ENCODE measurements at places on chromosomes 11 and 22.

- no peak overlapping the region for H3K4me3 ChIP-seq
- no peaks in the 10 kb centered on the region for H3K4me1 ChIP-seq
- no peak for DNase-seq
These were observed 67.5 kb upstream of the AMOTL1 start for GRCh38 chr11:94700622-94701021.

GRCh38 chr11:9253086-9253485, 12.1 kb downstream of the DENND5A start:
- H3K36me3 ChIP-seq = peaks cover 5% of the 10 kb centered on the region
- no peak overlapping the region for H3K27ac ChIP-seq
- no peak for DNase-seq

GRCh38 chr11:46034041-46034440, 87.2 kb downstream of the PHF21A start:
- no peaks in the 10 kb centered on the region for H3K36me3 ChIP-seq
- no peak for DNase-seq
- H3K27ac ChIP-seq = no peak overlapping the region
- H3K4me1 ChIP-seq = peaks cover 15% of the 10 kb centered on the region
- H3K4me3 ChIP-seq = no peak overlapping the region

GRCh38 chr11:853682-854448, 11.2 kb downstream of the TSPAN4 start:
- peaks cover 7% of the 10 kb centered on the region for H3K27me3 ChIP-seq
- DNase-seq = no peak
- H3K4me3 ChIP-seq = no peak overlapping the region
- H3K4me1 ChIP-seq = no peaks in the 10 kb centered on the region
- no peak overlapping the region for H3K27ac ChIP-seq

DNA sequence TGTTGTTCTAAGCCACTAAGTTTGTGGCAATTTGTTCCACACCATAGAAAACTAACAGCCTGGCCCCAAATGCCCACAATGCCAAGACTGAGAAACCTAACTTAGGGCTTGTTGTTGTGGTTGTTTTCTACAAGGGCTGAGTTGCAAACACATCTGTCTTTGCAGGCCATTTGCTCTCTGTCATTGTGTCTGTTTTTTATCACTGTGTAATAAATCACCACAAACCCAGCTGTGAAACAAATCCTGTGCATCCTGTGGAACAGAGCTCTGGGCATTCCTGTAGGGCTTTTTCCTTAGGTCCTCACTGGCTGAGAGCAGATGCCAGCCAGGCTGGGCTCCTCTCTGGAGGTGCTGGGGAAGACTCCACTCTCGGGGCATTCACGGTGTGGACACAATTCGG, 15.7 kb upstream of the SYT8 start:
- H3K4me1 ChIP-seq = peaks cover 43% of the 10 kb centered on the region
- H3K27ac ChIP-seq = no peak overlapping the region
- no peak overlapping the region for H3K4me3 ChIP-seq
- DNase-seq = no peak
- H3K36me3 ChIP-seq = no peaks in the 10 kb centered on the region
- H3K27me3 ChIP-seq = no peaks in the 10 kb centered on the region

- H3K4me3 ChIP-seq = no peak overlapping the region
- H3K36me3 ChIP-seq = no peaks in the 10 kb centered on the region
- no peak overlapping the region for H3K27ac ChIP-seq
- no peak for DNase-seq
- peaks cover 14% of the 10 kb centered on the region for H3K4me1 ChIP-seq
These were observed 69.6 kb downstream of the RAB30 start for GRCh38 chr11:83002053-83002452.

- no peaks in the 10 kb centered on the region for H3K4me1 ChIP-seq
- peaks cover 14% of the 10 kb centered on the region for H3K27me3 ChIP-seq
- no peak overlapping the region for H3K4me3 ChIP-seq
- H3K36me3 ChIP-seq = no peaks in the 10 kb centered on the region
- H3K27ac ChIP-seq = no peak overlapping the region
These were observed 37.4 kb downstream of the KCNQ1 start for GRCh38 chr11:2482204-2482603.

DNA sequence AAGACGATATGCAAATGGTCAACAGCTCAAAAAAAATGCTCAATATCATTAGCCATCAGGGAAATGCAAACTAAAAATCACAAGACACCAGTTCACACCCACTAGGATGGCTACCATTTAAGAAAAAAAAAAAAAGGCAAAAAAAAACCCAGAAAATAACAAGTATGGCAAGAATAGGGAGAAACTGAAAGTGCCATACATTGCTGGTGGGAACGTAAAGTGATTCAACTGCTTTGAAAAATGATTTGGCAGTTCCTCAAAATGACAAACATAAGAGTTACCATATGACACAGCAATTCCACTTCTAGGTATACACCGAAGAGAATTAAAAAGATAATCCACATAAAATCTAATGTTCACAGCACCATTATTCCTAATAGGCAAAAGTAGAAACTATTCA, 47.5 kb downstream of the PICALM start:
- H3K4me1 ChIP-seq = peaks cover 16% of the 10 kb centered on the region
- DNase-seq = no peak
- no peaks in the 10 kb centered on the region for H3K27me3 ChIP-seq
- H3K27ac ChIP-seq = no peak overlapping the region
- H3K36me3 ChIP-seq = peaks cover 28% of the 10 kb centered on the region

- H3K4me3 ChIP-seq = no peak overlapping the region
- no peak overlapping the region for H3K27ac ChIP-seq
- no peaks in the 10 kb centered on the region for H3K27me3 ChIP-seq
- peak; percentile 40 for DNase-seq
- H3K36me3 ChIP-seq = no peaks in the 10 kb centered on the region
These were observed 11.7 kb upstream of the CSTF3 start for GRCh38 chr11:33172996-33173395.

DNA sequence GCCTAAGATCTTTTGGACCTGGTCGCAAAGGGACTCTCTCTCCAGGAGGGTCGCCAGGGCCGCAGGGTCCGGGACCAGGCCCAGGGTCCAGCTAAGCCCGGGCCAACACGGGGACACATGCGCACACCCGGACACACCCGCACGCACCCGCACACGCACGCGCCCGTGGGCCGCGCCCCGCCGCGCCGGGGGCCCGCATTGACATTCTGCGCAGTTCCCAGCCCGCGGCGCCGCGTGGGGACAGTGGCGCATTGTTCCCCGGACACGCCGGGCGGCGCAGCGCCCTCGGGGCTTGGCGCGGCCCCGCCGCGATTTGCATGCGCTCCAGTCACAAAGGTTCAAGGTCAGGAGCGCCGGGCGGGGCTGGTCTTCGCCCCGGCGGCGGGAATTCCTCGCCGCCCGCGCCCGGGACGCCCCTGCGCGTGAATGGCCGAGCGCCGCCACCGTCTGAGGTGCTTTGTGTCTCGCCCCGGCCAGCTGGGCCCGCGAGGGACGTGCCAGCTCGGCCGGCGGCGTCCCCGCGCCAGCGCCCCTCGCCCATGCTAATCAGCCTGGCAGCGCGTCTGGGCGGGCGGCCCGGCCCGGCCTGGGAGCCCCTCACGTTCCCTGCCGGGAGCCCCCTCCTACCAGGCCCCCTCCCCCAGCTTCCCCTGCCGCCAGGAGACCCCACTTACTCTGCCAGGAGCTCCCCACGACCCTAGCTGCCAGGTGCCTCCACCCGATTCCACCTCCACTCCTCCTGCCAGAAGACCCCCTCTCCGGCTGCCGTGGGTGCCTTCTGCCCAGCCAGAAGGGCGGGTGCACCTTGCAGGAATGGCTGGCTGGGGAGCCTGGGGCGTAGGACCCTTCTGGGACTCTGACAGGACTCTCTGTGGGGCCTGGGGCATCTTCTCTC, 50.5 kb upstream of the WNT7B start:
- no peaks in the 10 kb centered on the region for H3K27me3 ChIP-seq
- peak; percentile 85 for DNase-seq
- H3K4me1 ChIP-seq = peaks cover 20% of the 10 kb centered on the region
- H3K4me3 ChIP-seq = peak overlapping the region; percentile 49
- H3K27ac ChIP-seq = peak overlapping the region; percentile 73
- H3K36me3 ChIP-seq = no peaks in the 10 kb centered on the region

DNA sequence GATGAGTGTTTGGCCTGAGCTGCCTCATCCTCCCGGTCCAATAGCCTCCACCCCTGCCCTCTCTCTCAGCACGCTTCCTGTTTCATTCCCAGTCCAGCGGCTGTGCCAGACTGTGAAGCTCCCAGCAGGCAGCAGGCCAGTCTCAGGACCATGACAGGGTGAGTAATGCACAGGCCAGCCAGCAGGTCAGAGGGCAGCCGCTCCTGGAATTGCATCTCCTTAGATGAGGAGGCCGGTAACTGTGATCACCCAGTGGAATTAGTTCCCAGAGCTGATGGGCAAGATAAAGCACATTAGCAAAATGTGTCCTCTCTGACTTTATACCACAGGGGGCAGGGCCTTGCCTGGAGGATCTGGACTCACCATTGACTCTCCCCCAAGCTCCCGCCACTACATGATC, 251.2 kb downstream of the ETS1 start:
- H3K4me1 ChIP-seq = no peaks in the 10 kb centered on the region
- no peaks in the 10 kb centered on the region for H3K36me3 ChIP-seq
- H3K4me3 ChIP-seq = no peak overlapping the region
- peak; percentile 66 for DNase-seq
- no peaks in the 10 kb centered on the region for H3K27me3 ChIP-seq

- H3K4me3 ChIP-seq = no peak overlapping the region
- no peaks in the 10 kb centered on the region for H3K27me3 ChIP-seq
- no peak for DNase-seq
These were observed 41.8 kb upstream of the PRR5 start for GRCh38 chr22:44660051-44660830.

DNA sequence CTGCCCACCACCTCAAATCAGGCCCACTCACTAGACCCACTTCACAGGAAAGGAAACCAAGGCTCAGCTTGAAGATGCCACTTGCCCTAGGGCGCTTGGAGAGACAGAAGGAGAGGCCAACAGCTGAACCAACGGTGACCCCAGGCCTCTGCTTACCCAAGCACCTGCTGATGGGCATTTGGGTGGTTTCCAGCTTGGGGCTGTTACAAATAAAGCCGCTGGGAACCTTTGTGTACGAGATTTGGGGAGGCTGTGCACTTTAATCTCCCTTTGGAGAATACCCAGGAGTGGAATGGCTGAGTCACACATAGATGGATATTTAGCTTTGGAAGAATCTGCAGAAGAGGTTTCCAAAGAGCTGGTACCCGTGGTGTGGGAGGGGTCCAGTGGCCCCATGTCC, 50.9 kb upstream of the LINC01488 start:
- no peaks in the 10 kb centered on the region for H3K27me3 ChIP-seq
- H3K36me3 ChIP-seq = no peaks in the 10 kb centered on the region
- H3K27ac ChIP-seq = no peak overlapping the region
- H3K4me3 ChIP-seq = no peak overlapping the region
- no peaks in the 10 kb centered on the region for H3K4me1 ChIP-seq

- H3K27me3 ChIP-seq = no peaks in the 10 kb centered on the region
- H3K36me3 ChIP-seq = no peaks in the 10 kb centered on the region
- DNase-seq = no peak
- H3K4me1 ChIP-seq = no peaks in the 10 kb centered on the region
These were observed 255.2 kb downstream of the C11orf87 start for GRCh38 chr11:109677231-109677630.

All from tibial artery (tissue), 4 donors.